ENCODE measurements at places on chromosomes 11 and 22. TPM values are rescaled to one million over a fixed set of nuclear protein-coding genes. Genes with fewer than 3 reads are reported as not detected.

Gene NLRP14
- 0.07 TPM for total RNA-seq

Gene SDHAF2
- 36.2 TPM for total RNA-seq

GRCh38 chr11:128246364-128246801, 341.0 kb downstream of the ETS1 start:
- DNase-seq, result no peak

GRCh38 chr11:107549954-107550285, 15.6 kb downstream of the ALKBH8 start:
- DNase-seq, result no peak

- no peak for DNase-seq
Measured at GRCh38 chr22:48605856-48606481, 1221.7 kb downstream of the BRD1 start.

Measured in WTC11 (cell line).